Activated T-helper 1 cell treated with anti-CD3 and anti-CD28 coated beads, Interleukin-12 subunit alpha, Interleukin-12 subunit beta, Interleukin-2, Interleukin-4 antibody, amounts not matched to agents 30 ng/mL and 10 ng/mL and 1 ng/mL, durations not matched to agents 14 hours and 24 hours and 36 hours (primary cell): ENCODE measurements at places on chromosomes 12 and 14. TPM values are rescaled to one million over a fixed set of nuclear protein-coding genes. Genes with fewer than 3 reads are reported as not detected.

The GPR68 gene
- total RNA-seq, result 4.5 and 5.4 TPM in 2 replicates

The NEUROD4 gene
- 0.05 TPM in 1 of 2 replicates, not detected in the other for total RNA-seq

The TMEM106C gene
- 139 and 143 TPM in 2 replicates for total RNA-seq

The CNTN1 gene
- not detected in 2 replicates for total RNA-seq

The TTC9 gene
- 6.6 and 6.7 TPM in 2 replicates for total RNA-seq
